NCI-H2227 treated with DMSO at 0.1 percent for 48 hours (cell line): ENCODE measurements at places on chromosomes 7 and 10.

- no peak for DNase-seq
Measured at GRCh38 chr7:8923164-8923806, 489.9 kb downstream of the NXPH1 start.

- no peak for DNase-seq
Measured at GRCh38 chr10:43647576-43647975, 1.1 kb downstream of the ZNF32 start.

- DNase-seq, result no peak
Measured at GRCh38 chr10:112525200-112525599, 78.2 kb downstream of the VTI1A start.

GRCh38 chr7:6228361-6229229 is 43.8 kb downstream of the CYTH3 start:
- no peak for DNase-seq

GRCh38 chr7:22477876-22478450 is 22.0 kb downstream of the STEAP1B start:
- no peak for DNase-seq

- no peak for DNase-seq
Measured at GRCh38 chr7:2023877-2024566, 208.7 kb downstream of the MAD1L1 start.

GRCh38 chr10:5575482-5576153 is 50.9 kb downstream of the CALML3 start:
- DNase-seq, result no peak
